ENCODE measurements at places on chromosomes 3 and 15.

- no peak for DNase-seq
These were observed 189.2 kb downstream of the LPP start for GRCh38 chr3:188342991-188343732.

GRCh38 chr3:59809710-59810444, 760.1 kb upstream of the CFAP20DC start:
- DNase-seq = no peak

- DNase-seq = no peak
These were observed 132.7 kb upstream of the TPRG1 start for GRCh38 chr3:189038773-189039745.

DNA sequence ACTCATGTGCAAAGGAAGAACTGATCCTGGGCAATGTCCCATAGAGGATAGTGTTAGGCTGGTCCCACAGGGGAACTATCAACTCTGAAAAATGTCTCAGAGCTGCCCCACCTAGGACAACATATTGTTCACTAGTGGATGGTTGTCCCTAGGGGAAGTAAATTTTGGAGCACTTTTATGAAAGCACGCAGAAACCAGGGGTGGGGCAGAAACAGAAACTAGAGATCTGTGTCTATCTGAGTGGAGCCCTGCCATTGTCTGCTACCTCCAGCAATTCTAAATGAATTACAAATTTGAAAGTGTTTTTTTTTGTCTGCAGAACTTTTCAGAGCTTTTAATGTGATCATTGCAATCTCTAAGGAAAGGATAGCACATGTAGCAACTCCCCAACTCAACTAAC, 357.1 kb upstream of the PROK2 start:
- no peak for DNase-seq

DNA sequence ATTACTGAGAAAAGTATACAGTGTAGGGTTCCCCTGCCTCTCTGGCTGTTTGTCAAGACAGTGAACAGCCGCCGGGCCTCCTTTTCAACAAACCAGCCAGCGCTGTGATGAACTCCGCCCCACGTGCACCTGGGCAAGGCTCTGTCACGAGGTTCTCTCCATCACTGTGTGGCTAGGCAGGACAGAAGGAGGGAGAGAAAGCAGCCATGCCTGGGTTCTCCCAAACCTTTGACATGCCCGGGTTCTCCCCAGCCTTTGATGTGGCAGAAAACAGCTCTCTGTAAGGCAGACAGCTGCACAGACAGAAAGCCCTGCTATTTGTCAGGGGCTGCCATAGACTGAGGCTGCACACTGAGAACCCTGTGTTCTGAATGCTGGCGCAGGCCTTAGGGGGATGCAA, 101.4 kb upstream of the TRPM1 start:
- DNase-seq = no peak

Data from activated CD4-positive, alpha-beta T cell treated with anti-CD3 and anti-CD28 coated beads for 24 hours (primary cell).